ENCODE measurements at places on chromosomes 3 and 15. TPM values are rescaled to one million over a fixed set of nuclear protein-coding genes. Genes with fewer than 3 reads are reported as not detected.

Gene RFTN1
- 10.3 TPM for total RNA-seq

Gene CPN2
- not detected for total RNA-seq

- no peak for DNase-seq
Observed at GRCh38 chr3:95514260-95514659, 1300.1 kb upstream of the EPHA6 start.

DNA sequence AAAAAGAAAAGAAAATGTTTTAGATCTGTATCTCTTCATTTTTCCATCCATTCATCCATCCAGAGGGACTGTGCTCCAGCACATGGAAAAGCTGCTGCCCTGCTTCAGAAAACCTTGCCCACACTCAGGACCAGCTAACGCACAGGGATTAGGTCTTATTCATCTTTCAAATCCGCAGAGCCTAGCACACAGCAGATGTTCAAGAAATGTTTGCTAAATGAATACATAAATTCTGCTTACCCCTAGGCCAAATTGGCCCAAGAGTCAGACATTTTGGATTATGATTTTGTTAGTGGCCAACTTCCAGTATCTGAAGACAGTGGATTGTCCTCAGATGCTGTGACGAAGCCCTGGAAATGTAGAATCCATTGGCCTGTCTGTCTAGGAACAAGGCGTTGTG, 71.4 kb downstream of the GHSR start:
- no peak for DNase-seq

All from suprapubic skin (tissue), 4 donors.